Hematopoietic multipotent progenitor cell treated with erythropoietin and hydrocortisone succinate and interleukin-3 and kit ligand, for 4 days (in vitro differentiated cells): ENCODE measurements at places on chromosomes 1 and 21.

- no peak for DNase-seq
Observed at GRCh38 chr1:17440827-17441168, 1.3 kb upstream of the RCC2 start.

DNA sequence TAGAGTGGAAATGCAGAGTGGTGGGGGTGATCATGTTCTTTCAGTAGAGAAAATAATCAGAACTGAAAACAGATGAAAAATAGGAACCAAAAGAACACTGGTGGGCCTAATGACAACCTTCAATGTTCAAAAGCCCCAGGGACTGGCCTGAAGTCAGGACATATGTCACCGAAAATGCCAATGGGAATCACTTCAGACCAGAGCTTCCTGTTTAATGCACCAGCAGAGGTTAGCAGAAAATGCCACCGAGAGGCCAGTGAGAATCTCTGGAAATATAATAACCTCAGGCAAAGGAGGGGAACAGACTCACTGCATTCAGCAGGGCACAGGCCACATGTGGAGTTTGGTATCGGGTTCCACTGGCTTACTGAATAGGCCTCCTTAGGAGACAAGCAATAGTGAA, 15.9 kb upstream of the CD58 start:
- no peak for DNase-seq

DNA sequence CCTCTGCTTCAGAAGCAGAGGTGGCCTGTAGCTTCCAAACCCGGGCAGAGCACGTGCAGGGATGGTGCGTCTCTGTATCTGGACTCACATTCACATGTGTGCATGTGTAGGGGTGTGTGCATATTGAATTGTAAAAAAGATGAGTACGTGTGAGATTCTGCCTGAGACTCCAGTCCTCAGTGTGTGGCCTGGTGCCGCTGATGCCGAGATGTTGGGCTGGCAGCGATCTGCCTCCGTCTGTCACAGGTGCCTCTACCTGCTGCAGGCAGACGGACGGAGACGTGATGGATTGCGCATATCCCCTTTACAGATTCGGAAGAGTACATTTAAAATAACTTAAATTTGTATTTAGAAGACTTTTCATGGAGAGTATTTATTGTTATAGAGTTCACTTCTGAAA, 53.6 kb downstream of the ADARB1 start:
- no peak for DNase-seq

DNA sequence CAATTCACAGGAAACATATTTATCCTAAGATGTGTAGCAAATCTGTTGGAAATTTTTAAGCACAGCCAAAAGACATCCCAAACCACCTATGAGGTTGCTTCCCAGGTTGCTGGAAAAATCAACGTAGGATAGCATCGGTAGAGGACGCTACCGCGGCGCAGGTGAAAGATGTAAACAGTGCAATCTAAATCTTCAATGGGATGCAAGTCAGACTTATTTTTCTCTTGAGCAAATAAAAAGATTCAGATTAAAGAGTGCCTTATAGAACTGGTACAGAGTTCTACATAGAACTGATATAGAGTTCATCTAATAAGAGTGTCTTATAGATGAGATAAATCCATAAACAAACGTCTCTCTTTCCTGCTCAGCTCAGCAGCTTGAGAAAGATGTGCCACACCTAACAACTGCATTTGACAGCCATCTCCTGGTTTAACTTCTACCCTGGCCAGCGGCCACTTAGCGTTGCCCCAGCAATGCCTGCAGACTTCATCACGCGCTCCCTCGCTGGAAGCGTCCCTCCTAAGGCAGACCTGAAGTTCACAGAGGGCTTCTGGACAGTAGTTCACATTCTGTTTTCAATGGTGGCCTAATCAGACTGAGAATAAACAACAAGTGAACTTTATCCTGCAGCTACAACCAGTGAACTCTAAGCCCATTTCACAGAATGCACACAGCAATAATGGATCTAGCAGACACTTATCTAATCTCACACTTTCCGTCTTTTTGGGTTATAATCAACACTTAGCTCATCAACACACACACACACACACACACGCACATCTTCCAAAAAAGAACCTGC, 164.5 kb downstream of the TOMM20 start:
- no peak for DNase-seq

GRCh38 chr1:85862456-85862855, 154.2 kb upstream of the ZNHIT6 start:
- no peak for DNase-seq

DNA sequence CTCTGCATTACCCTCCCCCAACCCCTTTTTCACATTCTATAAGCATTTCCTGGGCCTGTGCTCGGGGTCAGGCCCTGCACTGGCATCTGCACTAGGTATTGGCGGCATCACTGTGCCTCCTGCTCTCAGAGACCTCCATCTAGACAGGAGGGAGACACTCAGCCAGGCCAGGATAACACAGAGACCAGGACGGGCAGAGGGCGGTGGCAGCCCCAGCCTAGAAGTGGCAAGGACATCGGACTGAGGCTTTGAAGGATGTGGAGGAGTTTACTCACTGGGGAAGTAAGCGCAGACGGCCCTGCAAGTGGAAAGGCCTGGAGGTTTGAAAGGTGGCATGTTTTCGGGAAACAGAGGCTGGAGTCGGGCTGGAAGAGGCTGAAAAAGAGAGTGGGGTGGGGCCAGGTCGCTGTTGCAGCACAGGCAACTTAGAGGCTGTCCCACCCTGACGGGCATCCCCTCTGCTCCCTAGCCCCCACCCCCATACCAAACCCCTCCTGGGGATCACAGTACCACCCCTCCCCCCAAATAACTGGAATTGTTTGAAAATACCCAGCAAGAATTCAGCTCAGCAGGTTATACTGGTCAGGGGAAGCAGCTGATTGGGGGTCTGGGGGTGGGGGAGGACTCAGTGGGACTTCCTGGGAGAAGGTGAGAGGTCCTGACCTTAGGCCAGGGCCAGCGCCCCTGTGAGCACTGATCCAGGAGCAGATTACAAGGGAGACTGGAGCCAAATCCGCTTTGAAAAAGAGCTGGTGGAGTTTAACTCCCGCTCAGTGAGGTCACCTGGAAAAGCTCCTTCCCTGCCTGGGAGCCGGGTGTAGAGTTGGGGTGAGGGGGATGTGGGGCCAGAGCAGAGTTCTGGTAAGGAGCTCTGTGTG, 121.8 kb upstream of the WNT4 start:
- no peak for DNase-seq

DNA sequence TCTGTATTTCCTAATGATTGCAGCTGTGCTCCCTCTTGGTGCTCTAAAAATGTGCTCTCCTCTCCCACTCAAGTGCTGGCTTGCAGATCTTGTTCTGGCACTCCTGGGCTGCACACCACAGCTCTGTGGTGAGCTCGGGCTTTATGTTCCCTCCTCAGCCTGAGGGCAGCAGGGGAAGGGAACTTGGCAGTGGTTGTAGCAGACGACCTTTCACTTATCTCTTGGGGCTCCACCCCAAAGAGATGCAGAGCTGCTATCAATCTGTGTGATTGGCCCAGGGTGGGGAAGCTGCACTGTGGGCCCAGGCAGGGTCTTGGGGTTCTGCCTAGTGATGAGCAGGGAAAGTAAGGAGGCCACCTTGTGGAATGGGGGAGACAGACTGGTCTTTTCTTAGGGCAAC, 143.5 kb upstream of the GORAB start:
- DNase-seq = no peak

DNA sequence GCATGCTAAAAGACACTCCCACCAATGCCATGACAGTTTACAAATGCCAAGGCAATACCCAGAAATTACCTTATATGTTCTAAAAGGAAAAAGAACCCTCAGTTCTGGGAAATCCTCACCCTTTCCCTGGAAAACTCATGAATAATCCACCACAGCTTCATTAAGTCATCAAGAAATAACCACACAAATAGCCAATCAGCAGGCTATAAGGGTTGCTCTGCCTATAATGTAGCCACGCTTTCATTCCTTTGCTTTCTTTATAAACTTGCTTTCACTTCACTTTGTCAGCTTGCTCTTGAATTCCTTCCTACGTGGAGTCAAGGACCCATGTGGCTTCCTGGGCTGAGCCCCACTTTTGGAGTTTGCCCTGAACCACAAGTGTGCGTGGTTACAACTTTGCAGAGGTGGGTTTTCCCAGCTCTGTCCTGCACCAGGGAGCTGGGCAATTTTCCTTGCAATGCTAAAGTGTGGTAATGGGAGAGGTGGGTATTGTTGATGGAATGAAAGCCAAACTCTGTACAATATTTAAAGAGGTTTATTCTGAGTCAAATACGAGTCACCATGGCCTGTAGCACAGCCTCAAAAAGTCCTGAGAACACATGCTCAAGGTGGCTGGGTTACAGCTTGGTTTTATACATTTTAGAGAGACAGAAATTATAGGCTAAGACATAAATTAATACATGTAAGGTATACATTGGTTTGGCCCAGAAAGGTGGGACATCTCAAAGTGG, 42.2 kb upstream of the COG2 start:
- no peak for DNase-seq

GRCh38 chr21:44070391-44070790, 36.8 kb upstream of the PWP2 start:
- DNase-seq = no peak

GRCh38 chr1:32400876-32401631, 6.8 kb upstream of the BSDC1 start:
- DNase-seq = peak; percentile 80

DNA sequence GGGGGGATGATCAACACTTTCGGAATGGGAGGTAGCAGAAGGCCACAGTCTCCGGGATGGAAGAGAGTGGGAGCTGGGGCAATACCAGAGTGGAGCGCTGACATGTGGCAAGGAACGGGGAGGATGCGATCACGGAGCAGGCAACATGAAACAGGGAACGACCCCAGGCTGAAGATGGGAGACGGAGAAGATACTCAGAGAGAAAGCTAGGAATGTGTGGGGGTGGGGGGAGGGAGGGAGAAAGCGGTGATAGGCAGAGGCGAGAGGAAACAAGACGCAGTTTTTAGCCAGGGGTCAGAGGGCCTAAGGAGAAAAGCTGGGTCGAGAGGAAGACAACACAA, 577 bp downstream of the RAB3GAP2 start:
- no peak for DNase-seq

DNA sequence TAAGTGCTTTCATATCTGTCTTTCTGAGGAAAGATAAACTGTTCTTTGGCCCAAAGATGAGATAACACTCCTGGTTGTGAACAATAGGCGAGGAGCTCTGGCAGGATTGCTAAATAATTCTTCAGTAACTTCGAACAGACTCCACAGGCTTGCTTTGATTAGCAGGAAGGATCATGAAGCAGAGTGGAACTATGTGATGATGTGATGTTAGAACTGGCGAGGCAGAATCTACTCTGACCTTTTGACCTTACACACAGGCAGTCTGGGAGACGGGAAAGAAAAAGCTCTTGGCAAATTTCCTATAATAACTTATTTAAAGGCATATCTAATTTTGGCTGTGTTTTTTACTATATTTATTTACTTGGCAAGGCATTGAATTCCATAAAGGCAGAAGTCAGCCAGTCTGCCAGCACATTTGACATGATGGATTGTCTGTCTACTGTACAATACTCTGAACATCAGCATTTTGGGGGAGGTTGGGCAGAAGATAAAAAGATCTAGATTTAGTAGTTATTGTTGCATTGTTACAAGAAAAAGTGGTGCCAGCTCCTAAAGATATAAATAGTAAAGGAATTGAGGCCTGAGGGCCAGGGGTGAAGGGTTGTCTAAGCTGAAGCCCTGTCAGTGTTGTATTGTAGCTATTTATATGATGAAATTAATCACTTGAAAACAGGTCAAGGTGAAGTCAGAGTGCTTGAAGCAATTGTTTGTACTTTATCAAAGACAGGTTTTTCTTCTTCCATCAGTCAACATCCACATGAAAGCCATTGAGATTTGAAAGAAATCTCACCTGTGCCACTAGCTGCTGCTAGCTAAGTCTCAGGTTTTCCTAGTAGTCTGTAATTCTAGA, 708.8 kb downstream of the LTN1 start:
- DNase-seq = no peak

GRCh38 chr21:46188226-46189212, 4.3 kb upstream of the SPATC1L start:
- peak; percentile 51 for DNase-seq

GRCh38 chr1:200150721-200151120, 123.2 kb downstream of the NR5A2 start:
- peak; percentile 59 for DNase-seq

GRCh38 chr1:183272390-183272848, 86.4 kb downstream of the LAMC2 start:
- no peak for DNase-seq

- DNase-seq = no peak
Observed at GRCh38 chr1:151419819-151420218, 20.4 kb downstream of the PSMB4 start.

GRCh38 chr1:43307458-43308158, 6.8 kb downstream of the TIE1 start:
- no peak for DNase-seq

DNA sequence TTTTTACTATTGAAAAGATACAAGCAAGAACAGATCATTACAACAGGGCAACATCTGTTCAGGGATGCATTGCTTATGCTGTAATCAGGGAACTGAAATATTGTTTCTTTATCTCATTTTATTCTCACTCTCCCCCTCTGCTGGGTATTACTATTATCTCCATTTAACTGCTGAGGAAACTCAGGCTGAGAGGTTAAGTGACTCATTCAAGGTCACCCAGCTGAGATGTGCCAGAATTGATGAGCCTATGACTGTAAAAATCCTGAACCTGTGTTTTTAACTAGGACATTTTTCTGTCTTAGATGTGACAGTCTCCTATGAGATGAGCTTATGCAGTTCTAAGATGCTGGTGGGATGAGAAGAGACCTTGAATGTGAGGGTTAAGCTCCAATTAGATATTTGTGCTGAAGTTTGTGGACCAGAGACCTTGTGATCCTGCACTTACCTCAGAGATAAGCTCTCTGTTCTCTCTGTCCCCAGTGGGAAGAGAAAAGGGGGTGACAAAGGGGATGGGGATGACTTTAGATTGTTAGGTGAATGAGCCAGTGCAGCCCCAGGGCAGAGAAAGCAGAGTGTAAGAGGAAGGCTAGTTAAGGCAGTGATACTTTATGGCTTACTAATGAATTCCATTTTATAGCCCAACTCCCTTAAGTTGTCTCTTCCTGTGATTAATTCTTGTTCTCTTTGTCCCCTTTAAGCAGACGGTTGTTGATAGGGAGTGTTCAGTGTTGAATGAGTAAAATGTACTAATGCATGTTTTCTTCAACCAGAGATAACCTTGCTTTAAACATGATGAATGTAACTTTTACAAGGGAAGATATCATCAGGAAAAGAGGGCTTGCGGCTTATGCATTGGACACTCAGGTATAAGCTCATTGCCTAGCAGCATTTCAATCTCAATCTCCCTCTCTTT, 111.4 kb downstream of the HLX start:
- DNase-seq = peak; percentile 61

DNA sequence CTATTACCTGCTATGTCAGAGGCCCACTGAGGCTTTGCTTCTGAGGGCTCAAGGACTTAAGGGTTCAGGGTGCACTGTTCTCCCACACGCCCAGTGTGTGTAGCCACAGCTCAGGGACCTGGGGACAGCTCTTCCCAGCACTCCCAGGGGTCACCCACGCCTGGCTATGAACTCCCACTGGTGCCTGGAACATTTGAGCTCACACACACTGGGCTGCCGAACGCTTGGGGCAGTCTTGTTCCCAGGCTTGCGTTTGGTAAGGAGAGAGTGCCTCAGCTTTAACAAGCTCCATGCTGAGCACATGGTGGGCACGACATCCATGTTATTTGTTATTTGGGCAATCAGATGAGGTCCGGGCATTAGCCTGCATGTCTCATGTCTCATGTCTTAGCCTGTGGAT, 37.6 kb downstream of the STUM start:
- DNase-seq = no peak
